ENCODE measurements at places on chromosomes 5 and 9.

- no peak for DNase-seq
Observed at GRCh38 chr9:121098567-121099198, 23.9 kb downstream of the CNTRL start.

- no peak for DNase-seq
Observed at GRCh38 chr5:149646564-149646963, 65.3 kb downstream of the ARHGEF37 start.

- peak; percentile 44 for DNase-seq
Observed at GRCh38 chr5:143404416-143405062, 1.1 kb upstream of the NR3C1 start.

GRCh38 chr9:69637193-69637816, 34.9 kb downstream of the APBA1 start:
- no peak for DNase-seq

GRCh38 chr9:134055981-134056461, 11.8 kb downstream of the BRD3 start:
- DNase-seq: no peak

- no peak for DNase-seq
Observed at GRCh38 chr9:90301277-90301653, 341.4 kb downstream of the DIRAS2 start.

GRCh38 chr9:135016037-135016640, 71.3 kb upstream of the OLFM1 start:
- no peak for DNase-seq

- no peak for DNase-seq
Observed at GRCh38 chr5:126044111-126044668, 379.0 kb upstream of the GRAMD2B start.

DNA sequence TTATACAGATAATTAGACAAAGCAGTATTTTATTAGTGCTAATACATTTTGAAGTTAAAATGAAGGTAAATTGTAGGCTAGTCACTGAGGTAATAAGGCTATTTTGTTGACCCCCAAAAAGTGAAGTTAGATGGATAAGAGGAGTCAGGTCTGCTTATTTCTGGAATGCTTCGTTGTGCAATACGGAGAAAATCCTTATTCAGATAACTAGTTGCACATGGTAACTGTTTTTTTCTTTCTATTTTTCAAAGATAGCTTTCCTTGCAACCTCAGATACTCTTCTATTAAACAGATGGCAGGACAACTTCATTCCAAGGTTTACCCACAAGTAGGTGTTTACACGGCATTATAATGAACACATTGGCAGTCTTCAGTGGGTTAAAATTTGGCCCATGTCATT, 101.1 kb downstream of the TMEM174 start:
- DNase-seq: no peak

DNA sequence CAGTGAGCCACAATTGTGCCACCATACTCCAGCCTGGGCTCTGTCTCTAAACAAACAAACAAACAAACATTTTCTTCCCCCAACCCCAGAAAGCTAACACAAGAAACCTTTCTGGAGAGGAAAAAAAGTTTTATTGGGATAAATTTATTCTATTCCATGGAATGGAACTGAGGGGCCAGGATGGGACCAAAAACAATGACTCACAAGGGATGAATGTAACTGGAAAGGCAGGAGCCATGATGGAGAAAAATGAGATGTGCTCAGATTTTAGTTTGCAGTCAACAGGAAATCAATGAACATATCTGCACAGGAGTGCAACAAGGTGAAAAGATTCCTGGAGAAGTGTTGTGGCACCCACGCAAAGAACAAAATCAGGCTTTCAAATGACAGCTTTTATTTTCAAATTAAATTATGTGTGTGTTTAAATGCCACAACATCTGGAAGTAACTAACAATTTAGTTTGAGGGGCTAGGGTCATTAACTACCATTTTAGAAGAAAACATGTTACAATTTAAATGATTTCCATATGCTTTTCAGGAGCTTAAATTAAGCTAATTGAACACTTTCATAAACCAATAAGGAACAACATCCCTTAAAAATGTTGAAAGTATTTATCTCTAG, 208.6 kb downstream of the TSSK1B start:
- no peak for DNase-seq

DNA sequence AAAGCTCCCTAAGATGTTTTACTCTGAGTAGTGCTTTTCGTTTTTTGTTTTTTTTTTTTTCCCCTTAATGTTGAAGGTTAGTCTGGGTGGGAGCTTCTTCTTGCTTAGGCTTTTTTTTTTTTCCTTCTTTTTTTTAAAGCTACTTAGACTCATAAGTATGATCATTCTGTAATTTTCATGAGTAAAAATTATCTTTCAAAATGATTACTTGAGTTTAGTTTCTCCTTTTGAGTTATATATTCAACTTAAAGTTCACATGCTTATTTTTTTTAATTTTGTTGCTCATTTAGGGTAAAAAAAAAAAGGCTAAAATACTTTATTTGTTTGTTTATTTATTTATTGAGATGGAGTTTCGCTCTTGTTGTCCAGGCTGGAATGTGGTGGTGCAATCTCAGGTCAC, 2.9 kb downstream of the RBM27 start:
- no peak for DNase-seq

DNA sequence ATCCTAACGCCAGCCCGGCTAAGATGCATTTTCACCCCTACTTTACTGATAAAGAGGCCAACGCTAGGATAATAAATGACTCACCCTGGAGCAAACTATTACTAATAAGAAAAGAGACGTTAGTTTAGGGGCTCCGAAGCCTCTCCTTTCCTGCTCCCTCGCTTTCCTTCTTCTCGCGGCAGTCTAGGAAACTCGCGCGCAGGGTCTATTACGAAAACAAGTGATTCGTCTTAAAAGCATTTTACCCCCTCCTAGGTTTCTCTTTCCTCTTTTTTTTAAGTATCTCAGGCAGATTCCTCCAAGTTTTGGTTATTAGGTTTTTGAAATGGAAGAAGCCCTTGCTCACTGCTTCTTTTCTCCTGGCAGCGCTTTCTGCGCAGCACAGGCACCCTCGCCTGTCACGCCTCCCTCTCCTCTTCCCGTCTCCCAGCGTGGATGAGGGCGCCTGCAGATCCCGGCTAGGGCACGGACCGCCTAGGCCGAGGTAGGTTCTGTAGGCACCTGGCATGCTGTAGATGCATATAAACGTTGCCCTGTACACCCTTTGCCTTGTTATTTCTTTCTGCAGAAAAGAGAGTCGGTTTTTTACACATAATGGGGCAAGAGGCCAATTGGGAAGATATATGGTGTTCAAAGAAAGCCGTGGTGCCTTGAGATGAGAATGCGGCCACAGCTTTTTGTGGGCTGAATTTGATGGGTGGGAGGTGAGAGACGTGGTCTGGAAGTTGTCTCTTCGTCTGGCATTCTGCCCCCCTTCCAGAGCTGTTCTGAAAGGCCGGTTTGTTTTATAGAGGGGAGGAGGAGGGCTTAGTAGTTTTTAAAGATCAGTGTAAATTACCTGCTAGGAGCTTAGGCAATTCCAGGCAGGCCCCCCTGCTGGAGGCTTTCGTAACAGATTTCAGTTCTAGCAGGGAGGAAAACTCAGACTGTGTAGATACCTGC, 983 bp downstream of the GCNT1 start:
- DNase-seq: no peak

- DNase-seq: no peak
Observed at GRCh38 chr5:142680605-142681259, 5.2 kb downstream of the FGF1 start.

DNA sequence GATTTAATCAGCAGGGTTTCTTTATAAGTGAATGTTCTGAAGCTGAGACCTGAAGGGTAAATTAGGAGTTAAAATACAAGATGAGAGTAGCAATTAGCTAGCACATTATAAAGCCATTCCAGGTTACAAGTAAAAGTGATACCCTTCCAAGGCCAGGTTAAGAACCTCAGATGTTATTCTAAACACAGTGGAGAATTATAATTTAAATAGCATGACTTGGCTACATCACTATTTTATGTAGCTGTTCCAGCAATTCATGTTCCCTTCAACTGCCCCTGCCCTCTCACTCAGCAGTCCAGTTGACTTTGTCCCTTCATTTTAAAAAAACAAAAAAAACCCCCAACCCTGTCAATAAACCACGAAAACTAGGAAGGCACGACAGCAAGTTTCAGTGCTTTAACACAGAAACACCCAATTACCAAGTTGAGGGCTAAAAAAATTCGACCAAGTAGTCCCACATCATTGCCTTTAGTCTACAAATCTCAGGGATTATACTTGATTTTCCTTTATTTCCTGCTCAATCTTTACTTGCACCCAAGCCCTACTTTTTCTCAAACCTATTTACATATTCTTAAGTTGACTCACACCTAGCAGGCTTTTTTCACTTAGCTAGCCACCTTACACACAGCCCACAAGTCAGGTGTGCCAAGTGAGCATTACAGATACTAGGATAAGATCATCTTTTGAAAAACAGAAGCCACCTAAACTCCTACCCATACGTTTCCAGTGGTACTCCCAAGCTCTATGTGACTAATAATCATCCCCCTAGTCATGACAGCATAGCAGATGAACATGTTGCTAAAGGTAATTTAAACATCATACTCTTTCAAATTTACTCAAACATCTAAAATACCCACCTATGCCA, 3.4 kb downstream of the RPL37 start:
- no peak for DNase-seq

DNA sequence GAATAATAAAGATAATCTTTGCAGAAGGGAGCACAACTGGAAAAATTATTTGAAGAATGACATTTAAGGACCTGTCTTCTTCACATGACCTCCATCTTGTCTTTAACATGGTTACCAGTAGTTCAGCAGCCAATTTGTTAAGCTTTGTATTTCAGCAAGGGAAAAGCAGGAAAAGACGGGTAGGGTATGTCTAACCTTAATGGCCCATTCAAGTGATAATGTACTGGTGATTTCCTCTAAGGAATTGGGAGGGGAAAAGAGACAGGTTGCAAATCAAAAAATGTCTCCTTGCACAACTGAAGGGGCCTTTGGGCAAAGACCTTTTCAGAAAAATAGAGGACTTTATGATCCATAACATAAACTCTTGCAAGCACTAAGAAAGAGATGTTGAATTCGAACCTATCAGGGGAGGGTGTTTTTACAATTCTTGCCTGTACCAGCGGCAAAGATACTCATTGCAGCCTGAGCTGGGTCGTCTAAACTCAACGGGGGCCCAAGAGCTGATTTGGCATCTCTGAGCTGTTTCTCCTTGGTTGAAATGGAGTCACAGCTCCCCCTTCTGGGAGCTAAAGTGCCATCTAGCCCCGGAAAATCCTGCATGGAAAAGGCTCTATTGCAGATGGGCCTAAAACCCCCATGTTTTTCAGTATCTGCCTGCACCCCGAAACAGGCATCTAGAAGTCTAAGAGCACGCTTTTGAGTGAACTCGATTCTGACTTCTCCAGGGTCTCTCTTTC, 3.8 kb downstream of the BRINP1 start:
- DNase-seq: no peak

DNA sequence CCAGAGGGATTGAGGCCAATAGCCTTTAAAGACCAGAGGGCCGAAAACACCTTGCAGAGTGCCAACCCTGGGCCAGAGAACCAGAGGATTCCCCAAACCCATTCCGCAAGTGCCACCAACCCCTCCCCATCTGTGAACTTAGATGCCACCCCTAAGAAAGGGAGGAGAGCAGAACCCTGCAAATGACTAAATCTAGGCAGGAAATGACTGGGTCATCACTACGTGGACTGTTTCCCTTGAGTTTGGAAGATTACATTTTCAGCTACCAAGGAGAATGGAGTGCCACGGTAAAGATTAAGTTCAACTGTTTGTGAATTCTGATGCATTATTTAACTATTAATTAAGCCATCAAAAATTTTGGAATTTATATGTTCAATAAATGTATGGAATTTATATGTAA, 142.8 kb downstream of the ENC1 start:
- no peak for DNase-seq

- no peak for DNase-seq
Observed at GRCh38 chr5:157285310-157286035, 19.6 kb downstream of the CYFIP2 start.

GRCh38 chr5:61461417-61461816, 129.4 kb downstream of the ZSWIM6 start:
- DNase-seq: no peak

GRCh38 chr5:142319105-142319504, 5.7 kb downstream of the SPRY4 start:
- no peak for DNase-seq

GRCh38 chr5:35436400-35437057, 181.1 kb upstream of the SPEF2 start:
- DNase-seq: no peak

- DNase-seq: no peak
Observed at GRCh38 chr9:81848472-81848871, 79.8 kb upstream of the SPATA31D4 start.

- no peak for DNase-seq
Observed at GRCh38 chr5:17355586-17356346, 138.3 kb downstream of the BASP1 start.

DNA sequence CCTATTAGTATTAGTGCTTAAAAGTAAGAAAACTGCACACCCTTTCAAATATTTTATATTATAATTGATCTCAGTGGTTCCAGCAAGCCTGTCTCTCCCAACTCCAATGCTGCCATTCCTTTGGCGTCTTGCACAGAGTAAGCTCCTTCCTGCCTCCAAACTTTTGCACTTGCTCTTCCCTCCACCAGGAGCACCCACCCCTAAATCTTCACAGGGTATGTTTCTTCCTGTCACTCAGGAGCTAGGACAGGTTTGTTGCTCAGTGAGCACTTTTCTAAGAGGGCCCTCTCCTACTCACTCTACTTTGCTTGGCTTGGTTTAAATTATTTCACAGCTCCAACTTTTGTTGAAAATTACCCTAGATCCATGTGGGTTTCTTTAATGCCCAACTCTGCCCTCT, 189.1 kb upstream of the ADRA1B start:
- no peak for DNase-seq

GRCh38 chr9:120928483-120929228, 2.1 kb upstream of the TRAF1 start:
- DNase-seq: peak; percentile 65

DNA sequence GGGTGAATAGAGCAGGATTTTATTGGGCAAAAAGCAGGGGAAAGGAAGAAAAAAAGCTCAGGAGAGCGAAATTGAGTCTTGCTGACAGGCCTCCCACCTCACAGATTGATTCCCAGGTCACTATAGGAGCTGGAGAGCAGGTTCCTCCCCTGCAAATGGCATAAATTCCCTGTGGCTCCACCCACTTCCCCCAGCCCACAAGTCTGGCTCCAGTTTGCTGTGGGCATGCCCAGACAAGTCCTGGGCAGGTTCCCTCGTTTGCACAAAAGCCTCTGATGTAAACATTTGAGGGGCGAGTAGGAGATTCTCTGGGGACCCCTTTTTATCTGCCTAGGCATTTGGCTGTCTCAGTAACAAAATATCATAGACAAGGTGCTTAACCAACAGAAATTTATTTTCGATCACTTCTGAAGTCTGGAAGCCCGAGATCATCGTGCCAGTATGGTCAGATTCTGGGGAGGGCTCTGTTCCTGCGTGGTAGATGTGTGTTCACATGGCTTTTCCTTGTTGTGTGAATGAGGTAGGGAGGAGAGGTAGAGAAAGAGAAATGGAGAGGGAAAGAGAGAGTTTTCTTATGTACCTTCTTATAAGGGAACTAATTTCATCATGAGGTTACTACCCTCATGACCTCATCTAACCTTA, 614.5 kb downstream of the MAT2B start:
- DNase-seq: no peak

- no peak for DNase-seq
Observed at GRCh38 chr9:79256691-79257213, 315.0 kb upstream of the TLE4 start.

Measured in activated T-cell treated with anti-CD3 and anti-CD28 coated beads for 48 hours (primary cell).